ENCODE measurements at places on chromosomes 12 and 14. TPM values are rescaled to one million over a fixed set of nuclear protein-coding genes. Genes with fewer than 3 reads are reported as not detected.

- no peak for DNase-seq
These were observed 420.1 kb downstream of the DIO2 start for GRCh38 chr14:79791055-79791732.

DNA sequence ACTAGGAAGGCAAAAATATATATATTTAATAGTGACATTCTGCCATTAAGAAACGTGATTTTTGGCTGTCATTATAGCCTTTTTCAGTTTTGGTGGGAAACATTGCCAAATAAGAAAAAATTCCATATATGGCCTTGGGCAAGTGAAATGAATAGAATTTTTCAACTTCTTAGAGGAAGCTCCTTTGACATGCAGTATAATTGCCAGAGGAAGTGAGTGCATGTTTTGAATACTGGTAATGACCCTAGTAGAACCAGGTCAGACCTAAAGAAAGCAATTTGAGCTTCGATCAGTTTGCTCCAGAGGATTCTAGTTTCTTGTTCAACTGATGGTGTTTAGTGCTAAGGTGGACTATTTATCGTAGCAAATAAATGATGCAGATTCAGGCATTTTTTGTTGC, 26.2 kb upstream of the TRIM9 start:
- no peak for DNase-seq

DNA sequence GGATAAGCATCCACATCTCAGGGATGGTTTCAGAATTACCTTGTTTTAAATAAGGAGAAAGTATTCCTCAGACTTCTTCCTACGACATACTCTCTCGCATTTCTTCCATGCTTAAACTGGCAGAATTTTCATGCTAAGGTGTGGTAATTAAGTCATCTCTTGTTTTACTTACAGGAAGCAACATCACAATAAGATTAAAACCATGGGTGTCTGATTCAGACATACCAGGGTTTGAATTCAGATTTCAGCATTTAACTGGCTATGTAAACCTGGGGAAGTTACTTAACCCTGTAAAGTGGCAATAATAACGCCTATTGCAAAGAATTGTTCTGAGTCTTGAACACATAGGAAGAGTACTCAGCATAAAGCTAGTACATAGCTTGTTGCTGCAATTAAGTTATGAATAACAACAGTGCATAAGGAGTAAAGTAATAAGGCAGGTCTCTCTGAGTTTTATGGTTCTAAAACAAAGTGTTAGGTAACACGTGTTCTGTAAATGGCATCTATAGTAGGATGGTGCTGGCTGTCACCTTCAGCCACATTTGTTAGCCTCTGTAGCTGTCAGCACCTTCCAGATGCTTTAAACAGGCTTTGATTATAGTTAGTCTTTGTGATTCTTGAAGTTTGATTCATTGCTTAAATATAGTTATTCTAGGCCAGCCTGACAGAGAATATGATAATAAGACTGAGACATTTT, 38.8 kb downstream of the IFT43 start:
- DNase-seq = no peak

DNA sequence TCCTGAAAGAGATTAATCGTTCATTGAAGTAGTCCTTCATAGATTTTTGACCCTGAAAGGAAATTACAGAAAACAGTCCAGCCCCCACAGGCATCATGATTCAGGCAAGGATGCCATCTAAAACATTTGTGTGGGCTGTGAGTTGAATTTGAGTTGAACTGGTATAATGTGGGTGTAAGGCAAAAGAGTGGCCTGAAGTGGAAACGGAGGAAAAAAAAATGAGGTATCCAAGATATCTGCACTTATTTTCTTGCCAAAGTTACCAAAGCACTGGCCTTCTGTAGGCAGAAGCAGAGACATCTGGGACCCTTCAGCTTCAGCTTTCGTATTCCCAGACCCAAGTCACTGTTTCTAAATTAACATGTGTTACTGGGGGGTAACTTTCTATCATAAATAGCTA, 105.1 kb upstream of the DIO2 start:
- DNase-seq = no peak

DNA sequence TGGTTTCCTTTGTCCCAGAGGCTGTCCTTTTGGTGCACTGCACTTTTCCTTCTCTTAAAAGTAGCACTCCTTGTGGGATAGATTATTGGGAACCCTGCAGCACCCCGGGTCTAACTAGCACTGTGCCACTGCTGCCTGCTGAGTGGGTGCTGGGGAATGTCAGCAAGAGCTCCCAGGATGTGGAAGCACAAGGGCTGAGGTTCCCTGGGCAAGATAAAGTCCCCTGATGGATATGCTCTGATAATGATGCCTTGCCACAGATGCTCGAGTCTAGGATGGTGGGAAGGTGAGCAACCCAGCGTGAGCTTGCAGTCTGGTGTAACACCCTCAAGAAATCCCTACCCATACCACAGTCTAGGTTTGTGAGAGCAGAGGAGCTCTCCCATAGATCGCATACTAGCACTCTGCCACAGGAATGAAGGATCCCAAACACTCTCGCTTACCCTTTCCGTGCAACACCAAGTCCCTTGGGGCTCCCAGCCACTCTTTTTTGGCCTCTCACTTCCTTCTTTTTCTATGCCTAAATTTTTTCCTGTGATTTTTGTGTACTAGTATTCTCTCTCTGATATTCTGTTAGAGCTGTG, 32.6 kb downstream of the USP15 start:
- no peak for DNase-seq

FAM90A1 gene
- 0.80 TPM for polyA plus RNA-seq

GRCh38 chr12:119649202-119649808, 18.6 kb upstream of the PRKAB1 start:
- DNase-seq = no peak

FAM186B gene
- 0.34 TPM for polyA plus RNA-seq

DNA sequence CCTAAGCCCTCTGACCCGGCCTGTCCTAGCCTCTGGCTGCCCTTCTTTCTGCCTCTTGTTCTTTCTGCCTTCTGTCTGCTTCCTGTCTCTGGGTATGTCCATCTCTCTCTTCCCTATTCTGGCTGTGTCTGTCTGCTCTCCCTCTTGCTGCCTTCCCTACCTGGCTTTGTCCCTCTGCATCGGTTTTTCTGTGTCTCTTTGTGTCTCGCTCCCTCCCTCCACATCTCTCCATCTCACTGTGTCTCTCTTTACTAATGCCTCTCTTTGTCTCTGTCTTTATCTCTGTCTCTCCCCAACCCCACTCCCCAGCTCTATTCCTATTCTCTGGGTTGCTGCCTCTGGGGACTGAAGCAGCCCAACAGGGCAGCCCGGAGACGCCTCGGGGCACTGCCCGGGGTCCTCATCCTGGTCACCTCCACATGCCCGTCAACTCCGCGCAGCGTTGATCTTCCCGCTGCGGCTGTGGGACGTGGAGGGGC, 10.1 kb downstream of the SHMT2 start:
- DNase-seq = no peak

GRCh38 chr14:77028384-77029231, at the start of gene IRF2BPL:
Gene IRF2BPL (minus strand): TSS chr14:77028708. CDS start chr14:77027792, 916 bp downstream.
- peak; percentile 100 for DNase-seq

TBC1D30 gene
- polyA plus RNA-seq = 4.2 TPM

Measured in kidney (tissue), 22 donors.